ENCODE measurements at places on chromosomes 12 and 14. TPM values are rescaled to one million over a fixed set of nuclear protein-coding genes. Genes with fewer than 3 reads are reported as not detected.

Gene ENTPD5
- total RNA-seq, result 14.8 TPM

Gene AVPR1A
- total RNA-seq, result under 0.01 TPM

Gene NRL
- 0.88 TPM for total RNA-seq

- DNase-seq, result no peak
Measured at GRCh38 chr12:98741196-98741555, 96.1 kb downstream of the APAF1 start.

DNA sequence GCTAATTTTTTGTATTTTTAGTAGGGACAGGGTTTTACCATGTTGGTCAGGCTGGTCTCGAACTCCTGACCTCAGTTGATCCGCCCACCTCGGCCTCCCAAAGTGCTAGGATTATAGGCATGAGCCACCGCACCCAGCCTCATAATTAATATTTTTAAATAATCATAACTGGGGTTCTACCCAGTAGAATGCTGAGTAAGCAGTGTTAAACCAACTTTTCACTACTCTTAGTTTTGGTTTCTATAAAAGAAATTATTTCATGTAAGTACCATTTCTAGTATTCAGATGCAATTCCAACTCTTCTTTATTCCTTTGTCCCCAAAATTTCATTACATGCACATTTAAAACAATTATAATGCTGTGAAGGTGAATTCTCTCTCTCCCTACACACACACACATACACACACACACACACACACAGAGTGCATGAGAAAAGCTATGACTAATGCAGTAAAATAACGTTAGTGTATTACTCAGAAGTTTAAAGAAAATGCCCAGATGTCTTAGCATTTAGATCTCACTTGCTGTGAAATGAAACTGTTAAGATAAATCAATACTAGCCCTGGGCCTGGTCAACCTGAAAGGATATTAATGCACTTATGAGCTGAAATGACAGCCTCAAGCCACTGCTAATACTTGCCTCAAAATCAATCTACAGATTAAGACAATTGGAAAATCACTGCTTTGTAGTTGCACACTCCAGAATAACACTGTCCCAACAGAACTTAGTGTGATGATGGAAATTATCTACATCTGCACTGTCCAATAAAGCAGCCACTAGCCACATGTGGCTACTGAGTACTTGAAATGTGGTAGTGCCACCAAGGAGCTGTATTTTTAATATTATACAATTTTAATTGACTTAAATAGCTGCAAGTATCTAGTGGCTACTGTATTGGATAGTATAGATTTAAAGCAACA, 36.0 kb downstream of the PTPN21 start:
- DNase-seq, result peak; percentile 14

Gene NEDD1
- 34.7 TPM for total RNA-seq

Gene USP44
- 5.4 TPM for total RNA-seq

Gene CD27
- total RNA-seq, result not detected

- DNase-seq, result no peak
Measured at GRCh38 chr14:98963610-98964009, 308.4 kb downstream of the BCL11B start.

GRCh38 chr14:68939893-68940613, 39.0 kb downstream of the ACTN1 start:
- peak; percentile 96 for DNase-seq

DNA sequence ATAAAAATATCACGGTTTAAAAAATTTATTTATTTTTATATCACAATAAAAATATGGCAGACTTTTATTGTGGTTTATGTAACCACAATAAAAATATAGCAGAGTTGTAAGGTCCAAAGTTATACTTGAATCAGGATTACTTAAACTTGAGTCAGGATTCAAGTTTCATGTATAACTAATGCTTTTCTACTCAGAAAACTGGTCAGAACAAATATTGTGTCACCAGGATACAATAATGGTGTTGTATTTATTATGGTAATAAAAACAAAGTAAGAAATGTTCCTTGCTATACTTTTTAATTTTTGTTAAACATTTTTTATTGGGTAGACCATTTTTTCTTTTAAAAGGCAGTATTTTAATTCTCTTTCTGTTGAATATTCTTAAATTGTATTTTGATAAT, 29.2 kb upstream of the EPS8 start:
- no peak for DNase-seq

Gene IL25
- total RNA-seq, result not detected

GRCh38 chr12:124002021-124002644, 29.1 kb downstream of the ZNF664 start:
- no peak for DNase-seq

Gene BBOF1
- 1.3 TPM for total RNA-seq

DNA sequence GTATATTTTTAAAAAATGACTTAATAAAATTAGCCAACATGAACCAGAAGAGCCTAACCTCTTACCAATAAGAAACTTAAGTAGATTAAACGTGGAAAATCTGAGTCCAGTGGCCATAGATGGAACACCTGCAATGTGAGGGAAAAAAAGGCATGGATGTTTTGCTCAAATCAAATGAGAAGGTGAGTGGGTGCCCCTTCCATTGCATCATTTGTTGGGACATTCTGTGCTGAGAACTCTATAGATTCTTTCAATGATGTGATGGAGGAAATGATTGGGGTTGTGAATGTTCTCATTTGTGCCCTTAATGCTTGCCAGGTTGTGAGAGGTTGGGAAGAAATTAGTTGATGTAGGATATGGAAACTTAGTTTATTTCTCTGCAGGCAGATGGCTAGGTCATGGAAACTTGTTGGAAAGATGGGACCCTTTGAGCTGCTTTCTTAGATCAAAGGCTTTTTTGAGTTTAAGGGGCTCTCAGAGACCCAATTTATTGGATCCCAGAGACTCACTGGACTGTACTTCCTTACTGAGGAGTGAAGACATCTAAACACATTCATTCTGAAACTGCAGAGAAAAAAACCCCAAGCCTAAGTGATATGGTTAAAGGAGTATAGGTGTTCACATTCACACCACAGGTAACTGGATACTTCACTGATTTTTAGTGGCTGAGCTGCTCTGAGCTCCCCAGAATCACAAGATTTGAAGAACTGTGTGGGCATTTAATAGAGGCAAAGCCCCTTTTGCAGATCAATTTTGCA, 95.9 kb downstream of the DACT1 start:
- DNase-seq, result no peak

DNA sequence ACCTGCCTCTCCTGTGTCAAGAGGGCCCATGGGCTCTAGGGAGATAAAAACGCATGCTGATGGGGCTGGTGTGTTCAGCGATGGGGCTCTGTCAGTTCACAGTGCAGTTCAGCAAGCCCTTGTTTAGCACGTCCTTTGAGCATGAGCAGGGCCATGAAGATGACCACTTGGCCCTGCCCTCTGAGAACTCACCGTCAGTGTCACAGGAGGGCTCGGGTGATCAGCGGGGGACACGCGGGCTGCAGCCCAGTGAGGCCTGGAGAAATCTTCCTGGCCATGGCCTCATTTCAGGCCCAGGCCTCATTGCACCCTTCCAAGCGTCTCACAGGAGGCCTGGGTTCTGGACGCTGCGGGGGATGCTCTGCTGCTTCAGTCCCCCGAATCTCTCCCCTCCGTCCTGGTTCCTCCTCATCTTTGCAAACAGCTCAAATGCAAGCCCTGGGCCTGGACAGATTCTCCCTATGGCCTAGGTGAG, 181.6 kb downstream of the ADGRD1 start:
- DNase-seq, result no peak

Gene COX8C
- not detected for total RNA-seq

DNA sequence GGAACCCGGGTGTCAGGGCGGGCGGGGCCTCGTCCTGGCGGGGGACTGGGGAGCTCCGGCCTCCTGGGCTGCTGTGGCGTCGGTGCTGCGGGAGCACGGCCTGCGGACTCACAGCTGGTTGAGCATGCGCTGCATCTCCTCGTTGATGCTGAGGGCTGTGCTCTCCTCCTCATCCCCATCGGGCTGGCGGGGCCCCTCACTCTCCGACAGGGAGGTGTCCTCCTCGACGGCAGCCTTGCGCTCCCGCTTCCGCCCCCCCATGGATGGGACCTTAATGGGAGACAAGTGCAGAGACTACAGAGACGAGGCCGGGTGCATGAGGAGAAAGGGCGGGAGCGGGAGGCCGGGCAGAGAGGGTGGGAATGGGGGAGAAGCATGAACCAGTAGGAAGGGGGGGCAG, 7.3 kb downstream of the IFFO1 start:
- DNase-seq, result no peak

GRCh38 chr12:93151079-93151762, 222.1 kb upstream of the EEA1 start:
- DNase-seq, result no peak

DNA sequence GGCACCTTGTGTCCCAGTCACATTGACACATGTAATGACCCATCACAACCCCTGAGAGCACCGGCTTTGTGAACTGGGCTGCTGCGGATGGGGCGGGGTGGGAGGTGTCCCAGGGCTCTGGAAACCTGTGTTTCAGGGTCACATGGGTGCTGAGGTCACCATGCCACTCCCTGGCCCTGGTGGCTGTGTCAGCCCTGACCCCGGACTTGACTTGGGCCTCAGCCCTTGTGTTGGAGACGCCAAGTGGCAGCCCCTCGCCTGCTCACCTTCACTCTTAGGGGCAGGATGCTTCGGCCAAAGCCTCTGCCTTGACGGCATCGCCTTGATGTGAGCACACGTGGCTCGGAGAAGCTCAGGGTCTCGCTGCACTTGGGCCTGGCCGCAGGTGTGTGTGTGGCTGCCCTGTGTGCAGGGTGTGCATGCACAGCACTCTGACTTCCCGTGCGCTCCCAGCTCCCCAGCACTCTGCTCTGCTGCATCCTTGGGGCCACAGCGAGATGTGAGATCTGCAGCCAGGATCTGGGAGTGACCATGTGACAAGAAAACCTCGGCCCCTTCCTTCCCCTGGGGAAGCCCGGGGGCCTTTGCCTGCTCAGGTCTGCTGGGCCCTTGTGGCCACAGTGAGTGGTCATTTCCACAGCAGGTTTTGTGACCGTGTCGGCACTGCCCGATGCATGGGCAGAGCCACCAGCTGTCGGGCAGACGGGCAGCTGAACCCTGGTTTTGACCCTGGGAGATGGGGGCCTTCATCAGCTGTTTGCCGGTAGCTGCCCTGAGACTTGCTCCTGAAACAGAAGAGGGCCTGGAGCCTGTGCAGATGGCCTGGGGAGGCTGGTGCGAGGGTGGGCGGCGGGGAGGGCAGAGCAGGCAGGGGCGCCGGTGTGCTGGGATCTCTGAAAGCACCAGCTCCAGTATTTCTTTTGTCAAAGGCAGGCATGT, 167.4 kb downstream of the KIF26A start:
- no peak for DNase-seq

DNA sequence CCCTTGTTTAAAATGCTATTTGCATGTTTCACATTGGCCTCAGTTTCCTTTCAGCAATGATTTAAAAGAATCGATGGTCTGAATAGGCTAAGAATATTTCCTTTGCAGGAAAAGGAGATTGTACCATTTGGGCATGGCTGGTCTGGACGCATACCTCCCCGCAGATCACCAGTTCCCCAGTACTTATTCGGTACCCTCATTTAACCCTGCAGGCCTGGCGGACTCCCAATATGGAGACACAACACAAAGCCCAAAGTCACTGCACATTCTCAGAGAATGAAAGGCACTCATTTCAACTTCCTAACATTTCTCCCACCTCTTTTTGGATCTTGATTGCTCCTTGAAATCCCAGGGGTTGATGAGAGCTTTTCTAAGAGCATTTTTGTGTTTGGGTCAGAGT, 152.9 kb downstream of the GCH1 start:
- DNase-seq, result no peak

DNA sequence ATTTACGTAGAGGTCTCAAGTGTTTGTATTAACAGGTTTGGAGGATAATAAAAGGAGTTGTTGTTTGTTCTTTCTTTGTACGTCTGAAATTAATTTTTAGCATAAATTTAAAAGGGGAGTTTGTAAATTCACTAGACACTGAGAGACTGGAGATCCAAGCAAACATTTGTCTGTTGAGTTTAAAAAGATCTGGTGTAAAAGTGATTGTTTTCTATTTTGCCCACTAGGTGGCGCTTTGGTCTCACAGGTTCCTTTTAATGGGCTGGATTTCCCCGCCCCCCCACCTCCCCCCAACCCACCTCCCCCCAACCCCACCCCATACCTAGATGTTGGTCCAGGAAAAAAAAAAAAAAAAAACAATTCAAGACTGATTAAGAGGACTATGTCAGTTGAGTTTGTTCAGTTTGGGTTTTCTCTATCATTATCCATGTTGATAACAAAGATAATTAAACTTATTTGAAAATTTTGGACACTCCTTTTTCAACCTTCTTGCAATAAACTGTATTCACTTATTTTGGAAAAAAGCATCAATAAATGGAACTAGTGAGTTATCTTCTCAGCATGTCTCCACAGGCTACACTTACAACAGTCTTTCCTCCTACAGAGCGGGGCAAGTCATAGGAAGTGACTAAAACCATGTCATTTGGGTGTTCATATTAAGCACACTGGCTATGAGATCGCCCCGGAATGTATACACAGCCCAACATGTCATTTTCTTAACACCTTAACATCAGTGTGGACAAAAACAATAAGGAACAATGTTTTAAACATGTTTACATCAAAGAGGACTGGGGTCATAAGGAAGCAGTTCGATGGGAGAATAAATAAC, 841.1 kb downstream of the NRXN3 start:
- DNase-seq, result peak; percentile 72

- no peak for DNase-seq
Measured at GRCh38 chr12:71556875-71557274, 106.8 kb downstream of the ZFC3H1 start.

Gene PAH
- not detected for total RNA-seq

Gene PRKD1
- total RNA-seq, result 16.5 TPM

DNA sequence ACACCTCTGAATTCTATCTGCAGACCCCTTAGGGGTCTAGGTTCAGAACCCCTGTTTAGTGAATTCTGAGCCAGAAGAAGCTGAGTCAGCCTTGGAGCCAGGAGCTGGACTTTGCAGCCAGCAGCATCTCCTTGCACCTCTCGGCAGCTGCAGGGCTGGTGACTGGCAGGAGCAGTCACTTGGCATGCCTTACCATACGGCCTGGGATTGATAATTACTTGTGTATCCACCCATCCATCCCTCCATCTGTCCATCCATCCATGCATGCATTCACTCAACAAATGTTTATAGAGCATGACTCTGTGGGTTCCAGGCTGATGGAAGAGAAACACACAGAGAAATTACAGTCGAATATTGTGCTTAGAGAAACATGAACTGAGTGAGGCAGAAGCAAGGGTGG, 67.5 kb upstream of the PRIMA1 start:
- no peak for DNase-seq

DNA sequence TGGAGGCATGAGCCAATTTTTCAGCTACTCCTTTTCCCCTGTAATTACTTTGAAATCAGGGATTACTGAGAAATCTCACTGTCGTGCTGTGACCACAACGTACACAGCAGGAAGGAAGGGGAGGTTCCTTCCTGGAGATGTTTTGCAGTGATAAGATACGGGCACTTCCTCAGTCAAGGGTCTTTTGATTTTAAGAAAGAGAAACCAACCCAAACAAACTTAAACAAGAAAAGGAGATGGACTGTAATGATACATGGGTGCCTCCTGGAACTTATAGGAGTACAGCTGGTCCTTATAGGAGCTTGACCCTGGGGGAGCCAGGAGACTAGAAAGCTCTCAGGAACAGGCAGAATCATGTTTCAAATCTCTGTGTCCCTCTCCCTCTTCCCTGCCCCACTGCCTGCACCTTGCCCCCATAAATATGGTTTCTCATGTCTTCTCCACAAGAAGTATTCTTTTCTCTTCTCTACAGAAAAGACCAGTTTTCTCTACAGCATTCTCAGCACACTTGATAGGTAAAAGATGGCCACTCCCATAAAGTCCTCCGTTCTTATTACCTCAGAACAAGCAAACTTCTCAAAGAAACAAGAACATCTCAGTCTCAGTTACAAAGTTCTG, 281.1 kb upstream of the AMIGO2 start:
- peak; percentile 82 for DNase-seq
